ENCODE measurements at places on chromosomes 2 and 18. TPM values are rescaled to one million over a fixed set of nuclear protein-coding genes. Genes with fewer than 3 reads are reported as not detected.

Gene TCF7L1
- 6.7 TPM for total RNA-seq

Gene ACADL
- total RNA-seq: not detected

Gene MROH2A
- total RNA-seq: not detected

Gene HOXD9
- total RNA-seq: 0.12 TPM

Gene CABLES1
- 8.8 TPM for total RNA-seq

Data from cardiac ventricle fibroblast (primary cell).